ENCODE measurements at places on chromosomes 7 and 10.

GRCh38 chr7:17123020-17123419 lies 175.4 kb upstream of the AHR start:
- DNase-seq, result no peak

- DNase-seq, result no peak
Measured at GRCh38 chr7:107212725-107213124, 43.9 kb downstream of the HBP1 start.

DNA sequence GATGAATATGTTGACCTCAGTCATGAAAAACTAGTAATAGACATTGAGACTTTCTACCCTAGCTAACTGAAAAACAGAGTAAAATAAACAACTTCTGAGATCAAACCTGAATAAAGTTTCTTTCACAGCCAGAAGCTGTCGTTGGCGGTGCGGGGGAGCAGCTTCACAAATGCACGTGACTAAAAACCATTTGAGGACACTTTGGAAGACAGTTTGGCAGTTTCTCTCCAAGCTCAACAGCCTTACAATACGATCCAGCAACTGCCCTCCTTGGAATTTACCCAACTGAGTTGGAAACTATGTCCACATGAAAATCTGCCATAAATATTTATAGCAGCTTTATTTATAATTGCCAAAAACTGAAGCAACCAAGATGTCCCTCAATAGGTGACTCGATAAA lies 63.1 kb downstream of the CYTH3 start:
- DNase-seq, result no peak

GRCh38 chr7:66150471-66150870 lies 35.8 kb downstream of the CRCP start:
- DNase-seq, result no peak

DNA sequence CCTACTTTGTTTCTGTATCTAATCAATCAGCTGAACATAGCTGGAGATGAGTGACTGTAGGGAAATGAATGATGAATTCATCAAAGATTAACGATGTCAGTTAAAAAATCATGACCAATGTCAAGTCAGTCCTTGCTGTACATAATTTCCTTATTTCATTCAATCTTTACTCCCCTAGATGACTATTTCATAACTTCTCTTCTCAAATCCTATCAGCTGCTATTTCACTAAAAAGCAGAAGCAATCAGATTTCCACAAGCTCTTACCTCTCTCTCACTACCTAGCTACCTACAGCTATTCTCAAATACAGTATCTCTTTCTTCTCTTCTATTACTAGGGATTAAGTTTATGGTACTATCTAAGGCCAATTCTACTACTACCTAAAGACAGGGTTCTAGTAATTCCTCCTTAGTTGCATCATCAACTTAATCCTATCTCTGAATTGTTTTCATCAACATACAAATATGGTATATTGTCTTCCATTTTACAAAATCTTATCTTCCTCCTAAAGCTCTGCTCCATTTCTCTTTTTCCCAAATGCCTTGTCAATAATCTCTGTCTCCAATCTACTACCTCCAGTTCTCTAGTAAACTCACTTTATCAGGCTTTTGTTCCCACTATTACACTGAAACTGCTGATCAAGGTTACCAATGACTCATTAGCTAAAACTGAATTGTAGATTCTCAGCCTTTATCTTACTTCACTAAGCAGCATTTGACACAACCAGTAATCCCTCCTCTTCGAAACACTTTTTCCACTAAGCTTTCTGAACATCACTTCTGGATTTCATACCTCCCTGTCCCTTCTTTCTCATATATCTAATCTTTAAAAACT lies 28.4 kb downstream of the JMJD1C start:
- no peak for DNase-seq

GRCh38 chr10:7988989-7989388 lies 65.5 kb upstream of the GATA3 start:
- DNase-seq, result no peak

Measured in stimulated activated CD8-positive, alpha-beta memory T cell treated with anti-CD3 and anti-CD28 coated beads, Interleukin-4, amount 100 ng/mL, for 48 hours (primary cell).